ENCODE measurements at places on chromosomes 2 and 18. TPM values are rescaled to one million over a fixed set of nuclear protein-coding genes. Genes with fewer than 3 reads are reported as not detected.

Gene FNDC4
- 4.0 TPM for total RNA-seq

Gene ADRA2B
- total RNA-seq: 0.13 TPM

Gene PECR
- 14.7 TPM for total RNA-seq

Gene PROM2
- 0.19 TPM for total RNA-seq

Gene POTEI
- not detected for total RNA-seq

Data from A549 treated with GW870086 at 1 μM for 4 hours (cell line).